ENCODE measurements at places on chromosomes 3 and 15. TPM values are rescaled to one million over a fixed set of nuclear protein-coding genes. Genes with fewer than 3 reads are reported as not detected.

Gene LIPH
- 1.8 TPM for total RNA-seq

Gene EXOSC7
- 46.7 TPM for total RNA-seq

Gene ZNF385D
- 5.9 TPM for total RNA-seq

Gene HES1
- total RNA-seq = 8.3 TPM

Gene GABRB3
- 4.4 TPM for total RNA-seq

Gene LYZL4
- total RNA-seq = not detected

Gene TERC
- total RNA-seq = 15.3 TPM

- DNase-seq = no peak
Observed at GRCh38 chr15:35626571-35627318, 80.8 kb upstream of the DPH6 start.

DNA sequence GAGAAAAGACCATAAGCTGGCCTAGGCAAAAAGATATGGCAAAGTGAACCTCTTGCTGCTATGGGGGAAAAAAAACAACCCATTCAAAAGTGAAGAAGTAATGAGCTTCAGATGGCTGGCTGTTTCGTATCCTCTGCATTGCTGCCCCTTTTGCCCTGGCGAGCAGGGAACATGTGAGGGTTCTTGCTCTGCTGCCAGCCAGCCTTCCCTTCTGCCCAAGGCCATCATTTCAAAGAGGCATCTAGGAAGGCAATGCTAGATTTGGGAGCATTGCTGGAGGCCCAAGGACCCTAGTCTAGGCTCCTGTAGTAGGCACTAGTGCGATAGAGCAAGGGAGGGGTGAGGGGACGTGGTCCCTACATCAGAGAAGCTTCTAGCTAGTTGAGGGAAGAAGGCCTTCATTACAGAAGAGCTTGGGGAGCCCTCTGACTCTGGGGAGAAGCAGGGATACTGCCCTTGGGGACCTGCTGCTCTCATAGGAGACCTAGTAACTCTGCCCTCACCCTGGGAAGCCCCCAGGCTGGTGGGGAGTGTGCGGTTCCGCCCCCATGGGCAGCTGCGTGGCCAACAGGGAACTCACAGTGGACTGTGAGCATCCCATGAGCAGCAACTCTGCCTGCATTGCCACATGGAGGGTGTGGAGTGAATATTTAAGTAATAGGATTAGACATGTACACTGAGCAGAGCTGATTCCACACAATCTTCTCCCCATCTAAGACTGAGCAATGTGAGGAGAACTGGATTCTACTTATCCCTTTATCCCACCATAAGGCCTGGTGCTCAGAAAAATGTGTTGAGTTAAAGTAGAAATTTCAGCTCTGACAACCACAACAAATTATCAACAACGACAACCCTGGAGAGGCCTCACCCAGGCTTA, 21.3 kb downstream of the ITGA11 start:
- DNase-seq = no peak

DNA sequence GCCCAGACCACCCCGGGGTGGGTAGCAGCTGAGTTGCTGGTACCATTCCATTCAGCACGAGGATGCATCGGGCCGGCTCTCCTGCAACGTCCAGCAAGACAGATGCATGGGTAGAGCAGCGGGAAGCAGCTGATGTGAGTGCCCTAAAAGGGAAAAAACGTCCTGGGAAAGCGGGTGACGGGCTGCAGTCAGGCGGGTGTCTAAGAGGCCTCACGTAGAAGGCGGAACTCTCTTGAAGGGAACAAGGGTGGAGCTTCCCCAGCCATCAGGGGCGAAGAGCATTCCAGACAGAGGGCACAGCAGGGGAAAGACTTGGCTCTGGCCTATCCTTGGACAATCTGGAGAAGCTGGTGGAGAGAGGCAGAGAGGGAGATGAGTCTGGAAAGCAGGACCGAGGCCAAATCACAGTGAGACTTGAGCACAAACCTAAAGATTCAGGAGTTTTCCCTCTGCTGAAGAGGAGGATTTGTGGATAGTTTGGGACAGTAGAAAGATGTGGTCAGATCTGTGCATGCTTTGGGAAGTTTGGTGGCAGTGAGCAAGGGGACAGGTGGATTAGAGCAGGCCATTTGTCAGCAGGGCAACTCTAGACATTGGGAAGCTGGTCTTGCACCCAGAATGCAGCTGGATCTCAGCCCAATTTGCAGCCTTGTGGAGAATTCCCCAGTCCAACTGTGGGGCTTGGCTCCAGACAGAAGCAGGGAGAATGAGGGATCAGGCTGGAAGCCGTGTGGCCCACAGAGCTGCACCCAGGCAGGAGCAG, 70.7 kb downstream of the SEMA5B start:
- no peak for DNase-seq

- no peak for DNase-seq
Observed at GRCh38 chr3:148625991-148626390, 71.7 kb upstream of the AGTR1 start.

DNA sequence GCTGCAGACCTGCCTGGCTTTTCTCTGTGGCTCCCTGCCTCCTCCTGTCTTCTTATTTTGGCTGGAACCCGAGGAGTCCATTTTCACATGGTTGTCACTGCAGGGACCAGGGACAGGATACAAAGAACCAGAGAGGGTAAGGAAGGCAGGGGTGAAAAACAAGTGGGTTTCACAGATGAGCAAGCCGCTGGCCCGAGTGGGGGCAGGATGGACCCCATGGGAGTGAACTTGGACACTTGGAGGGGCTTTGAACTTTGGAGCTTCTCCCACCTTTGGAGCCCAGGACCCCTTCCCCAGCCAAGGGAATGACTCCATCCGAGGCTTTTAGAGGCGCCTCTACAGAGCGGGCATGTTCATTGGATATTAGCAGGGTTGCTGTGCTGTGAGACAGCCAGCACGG, 26.9 kb upstream of the ADCY5 start:
- DNase-seq = no peak

GRCh38 chr15:74519311-74519710, 21.7 kb upstream of the ARID3B start:
- DNase-seq = peak; percentile 30

DNA sequence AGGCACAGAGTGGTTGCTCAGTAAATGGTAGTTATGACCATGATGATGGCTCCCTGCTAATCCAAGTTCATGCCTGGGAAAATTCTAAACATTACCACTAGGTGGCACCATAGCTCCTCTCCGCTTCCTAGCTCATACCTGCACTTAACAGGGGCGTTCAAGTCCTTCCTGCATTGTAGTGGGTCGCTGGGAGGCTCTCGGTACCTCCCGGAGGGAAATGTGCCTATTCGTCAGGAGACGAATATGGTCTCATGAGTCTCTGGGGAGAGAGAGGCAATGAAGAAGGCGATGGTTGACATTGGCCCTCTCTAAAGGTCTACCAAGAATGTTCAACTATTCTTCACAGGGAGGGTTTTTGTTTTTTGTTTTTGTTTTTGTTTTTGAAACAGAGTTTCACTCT, 10.9 kb downstream of the MESP1 start:
- peak; percentile 52 for DNase-seq

GRCh38 chr3:8641472-8641871, 3.1 kb downstream of the SSUH2 start:
- DNase-seq = no peak

DNA sequence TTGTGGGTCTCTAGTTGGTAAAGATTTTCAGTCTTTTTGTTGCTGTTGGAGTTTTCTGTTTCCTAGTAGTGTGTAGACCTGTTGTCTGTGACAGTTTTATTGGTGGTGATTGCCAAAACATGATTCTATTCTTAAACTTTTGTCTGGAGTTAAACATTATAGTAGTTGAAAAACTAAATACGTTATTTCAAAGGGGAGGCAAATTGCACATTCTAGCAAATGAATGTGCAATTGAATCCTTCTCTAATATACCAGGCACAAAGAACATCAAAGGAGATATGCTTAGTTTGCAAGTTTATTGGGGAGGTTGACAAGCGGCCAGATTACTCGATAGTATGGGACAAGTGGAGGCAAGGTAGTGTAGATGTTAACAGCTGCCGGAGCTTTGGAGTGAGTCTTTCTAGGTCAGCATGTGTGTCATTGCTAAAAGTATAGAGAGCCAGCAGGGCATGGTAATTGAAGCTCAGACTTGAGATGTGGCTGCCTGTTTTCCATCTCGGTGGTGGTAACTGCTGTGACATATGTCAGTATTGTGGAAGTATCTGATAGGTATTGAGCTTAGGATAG, 20.6 kb downstream of the CHD2 start:
- DNase-seq = no peak

DNA sequence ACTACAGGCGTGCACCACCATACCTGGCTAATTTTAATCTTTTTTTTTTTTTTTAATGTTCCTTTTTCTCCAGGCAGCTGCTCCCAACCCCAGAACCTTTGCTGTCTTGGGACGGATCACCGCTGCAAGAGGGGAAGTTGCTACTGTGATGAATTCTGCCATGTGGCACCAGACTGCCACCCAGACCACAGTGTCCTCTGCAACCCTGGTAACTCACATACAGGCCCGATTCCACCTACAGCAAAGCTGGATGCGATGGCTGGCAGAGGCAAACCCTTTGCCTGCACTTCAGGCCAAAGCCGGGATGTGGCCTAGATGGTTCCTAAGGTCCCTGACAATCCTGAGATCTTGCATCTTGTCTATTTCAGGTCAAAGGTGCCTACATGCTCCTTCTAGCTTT, 12.7 kb upstream of the MUC20 start:
- no peak for DNase-seq

GRCh38 chr3:42736531-42736930, 33.9 kb upstream of the HHATL start:
- DNase-seq = no peak

- no peak for DNase-seq
Observed at GRCh38 chr3:145698250-145698649, 462.7 kb downstream of the PLOD2 start.

DNA sequence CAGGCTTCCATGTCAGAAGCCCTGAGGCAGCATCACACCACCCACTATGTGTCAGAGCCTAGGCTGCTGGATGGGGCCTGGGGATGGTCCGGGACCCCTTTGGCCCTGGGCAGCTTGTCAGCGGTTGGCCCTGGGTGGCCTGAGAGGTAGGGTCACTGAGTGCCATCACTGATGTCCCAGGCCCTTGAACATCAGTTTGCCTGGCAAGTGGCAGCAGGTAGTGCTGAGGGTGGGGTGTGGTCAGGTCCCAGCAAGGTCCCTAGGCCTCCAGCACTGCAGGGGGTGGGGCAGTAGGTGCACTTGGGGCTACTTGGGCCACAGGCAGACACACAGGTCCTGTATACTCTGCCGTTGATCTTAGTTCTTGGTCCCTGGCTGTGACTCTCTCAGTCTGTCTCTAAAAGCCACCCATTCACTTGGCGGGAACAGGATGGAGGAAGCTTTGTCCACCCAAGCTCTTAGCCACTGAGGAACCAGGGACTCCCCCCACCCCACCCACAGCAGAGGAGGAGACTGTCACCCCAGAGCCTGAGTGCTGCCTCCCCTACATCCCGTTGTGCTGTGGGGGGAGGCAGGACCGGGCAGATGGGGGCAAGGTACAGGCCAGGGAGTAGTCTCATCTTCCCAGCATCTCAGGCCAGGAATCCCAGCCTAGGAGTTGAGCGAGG, 5.8 kb downstream of the GNAI2 start:
- no peak for DNase-seq

- no peak for DNase-seq
Observed at GRCh38 chr15:66821307-66821706, 119.3 kb downstream of the SMAD6 start.

GRCh38 chr3:151322511-151322910, 5.9 kb upstream of the GPR87 start:
- DNase-seq = no peak

GRCh38 chr3:138479438-138479863, 45.0 kb downstream of the ESYT3 start:
- DNase-seq = peak; percentile 41

GRCh38 chr3:179970746-179971145, 66.0 kb downstream of the PEX5L start:
- DNase-seq = no peak

All from HFFc6 (cell line).